ENCODE measurements at places on chromosomes 13 and 19. TPM values are rescaled to one million over a fixed set of nuclear protein-coding genes. Genes with fewer than 3 reads are reported as not detected.

JSRP1 gene
- not detected for total RNA-seq

CSNK1G2 gene
- total RNA-seq = 54.5 TPM

DNA sequence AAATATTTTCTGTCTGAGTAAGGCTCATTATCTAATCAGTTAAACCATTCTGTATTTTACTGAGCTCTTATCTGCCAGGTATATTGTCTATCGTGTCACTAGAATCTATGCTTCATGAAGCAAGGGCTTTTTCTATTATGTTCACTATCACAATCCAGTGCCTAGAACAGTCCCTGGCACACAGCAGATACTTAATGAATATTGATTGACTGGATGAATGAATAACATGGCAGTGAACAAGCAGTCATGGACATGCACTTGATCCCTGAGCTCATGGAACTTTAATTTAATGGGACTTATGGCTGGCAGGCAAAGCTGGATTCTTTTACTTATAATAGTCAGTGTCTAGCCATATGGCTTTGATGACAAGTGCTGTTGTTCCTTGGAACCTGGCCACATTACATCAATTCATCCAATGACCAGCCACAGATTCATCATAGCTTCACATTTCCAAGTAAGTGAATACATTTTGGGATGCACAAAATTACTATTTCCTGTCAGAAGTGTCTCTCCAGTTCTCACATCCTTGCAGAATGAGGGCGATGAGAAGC, 214.8 kb downstream of the COG6 start:
- H3K27me3 ChIP-seq = no peaks in the 10 kb centered on the region
- DNase-seq = no peak
- no peaks in the 10 kb centered on the region for H3K36me3 ChIP-seq
- no peaks in the 10 kb centered on the region for H3K4me1 ChIP-seq
- no peak overlapping the region for H3K27ac ChIP-seq

DNA sequence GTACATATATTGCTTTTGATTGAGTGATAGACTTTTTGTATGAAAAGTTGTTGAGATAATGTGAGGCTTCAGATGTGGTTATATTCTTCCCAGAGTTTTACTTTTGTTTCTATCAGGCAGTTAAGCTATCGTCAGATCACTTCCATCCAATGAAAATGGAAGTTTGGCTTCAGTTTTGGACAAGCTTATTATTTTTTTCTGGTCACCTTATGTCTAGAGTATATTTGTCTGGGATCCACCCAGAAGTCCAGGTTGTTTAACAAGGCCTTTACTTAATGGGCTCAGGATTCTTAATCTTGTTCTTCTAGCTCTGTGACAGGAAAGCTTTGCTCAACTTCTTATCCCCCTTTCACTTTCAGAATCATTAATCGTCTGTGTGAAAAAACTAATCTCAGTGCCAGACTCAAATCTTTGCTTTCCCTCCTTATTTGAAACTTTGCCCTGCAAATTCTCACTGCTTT, 150.9 kb downstream of the PDS5B start:
- peaks cover 5% of the 10 kb centered on the region for H3K4me1 ChIP-seq
- no peak for DNase-seq
- no peaks in the 10 kb centered on the region for H3K36me3 ChIP-seq
- H3K27me3 ChIP-seq = no peaks in the 10 kb centered on the region

GRCh38 chr19:13718733-13719132, 45.6 kb upstream of the MRI1 start:
- H3K27me3 ChIP-seq = no peaks in the 10 kb centered on the region
- DNase-seq = peak; percentile 49
- no peak overlapping the region for H3K4me3 ChIP-seq
